ENCODE measurements at places on chromosomes 16 and 17.

GRCh38 chr16:67542464-67542863 lies 13.8 kb downstream of the RIPOR1 start:
- DNase-seq, result peak; percentile 24

- DNase-seq, result no peak
Observed at GRCh38 chr17:49930880-49931279, 38.1 kb upstream of the DLX4 start.

DNA sequence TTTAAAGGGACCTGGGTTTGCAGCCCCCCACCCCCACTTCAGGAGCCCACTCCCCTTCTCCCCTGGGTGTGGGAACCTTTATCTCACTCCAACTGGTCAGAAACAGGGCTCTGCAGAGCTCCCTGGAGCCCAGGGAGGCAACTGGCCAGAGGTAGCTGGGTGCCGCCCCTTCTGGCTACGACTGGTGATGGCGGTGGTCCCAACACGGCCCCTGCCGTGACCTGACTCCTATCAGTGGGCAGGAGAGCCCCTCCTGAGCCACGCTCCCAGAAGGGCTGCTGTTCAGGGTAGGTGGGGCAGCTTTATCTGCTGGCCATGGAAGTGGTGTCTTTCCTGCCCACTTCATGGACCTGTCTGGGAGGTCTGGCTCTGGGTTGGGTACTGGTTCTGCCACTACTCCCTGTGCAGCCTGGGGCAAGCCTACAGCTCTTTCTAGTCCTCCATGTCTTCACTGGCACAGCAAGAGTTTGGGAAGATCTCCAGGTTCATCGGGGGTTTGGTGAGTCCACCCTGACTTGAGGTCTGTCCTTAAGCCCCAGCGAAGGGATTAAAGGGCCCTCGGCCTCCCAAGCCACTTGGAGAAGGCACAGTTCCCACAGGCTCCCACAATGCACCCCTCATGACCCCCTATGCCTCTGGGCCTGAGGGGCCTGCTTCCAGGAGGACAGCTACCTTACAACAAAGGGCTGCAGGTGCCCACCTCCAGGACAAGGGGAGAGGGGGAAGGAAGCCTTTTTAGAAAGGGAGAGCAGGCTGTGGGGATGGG lies 5.5 kb upstream of the SREBF1 start:
- DNase-seq, result no peak

DNA sequence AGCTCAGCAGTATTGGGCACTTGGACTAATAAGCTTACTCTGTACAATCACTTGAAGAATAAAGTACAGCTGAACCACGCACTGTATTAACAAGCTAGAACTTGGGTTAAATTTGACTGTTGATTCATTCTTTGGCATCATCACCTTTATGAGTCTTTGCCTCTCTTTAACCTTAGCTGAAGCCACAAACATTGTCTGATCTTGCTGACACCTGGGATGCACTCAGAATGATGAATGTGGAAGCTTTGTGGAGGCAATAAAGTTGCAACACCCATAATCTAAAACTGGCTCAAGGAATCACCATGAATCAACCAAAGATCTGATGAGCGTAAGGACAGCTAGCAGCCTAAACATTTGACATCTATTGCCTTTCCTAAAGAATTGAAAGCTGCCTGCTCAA lies 590.6 kb upstream of the SOX9 start:
- no peak for DNase-seq

DNA sequence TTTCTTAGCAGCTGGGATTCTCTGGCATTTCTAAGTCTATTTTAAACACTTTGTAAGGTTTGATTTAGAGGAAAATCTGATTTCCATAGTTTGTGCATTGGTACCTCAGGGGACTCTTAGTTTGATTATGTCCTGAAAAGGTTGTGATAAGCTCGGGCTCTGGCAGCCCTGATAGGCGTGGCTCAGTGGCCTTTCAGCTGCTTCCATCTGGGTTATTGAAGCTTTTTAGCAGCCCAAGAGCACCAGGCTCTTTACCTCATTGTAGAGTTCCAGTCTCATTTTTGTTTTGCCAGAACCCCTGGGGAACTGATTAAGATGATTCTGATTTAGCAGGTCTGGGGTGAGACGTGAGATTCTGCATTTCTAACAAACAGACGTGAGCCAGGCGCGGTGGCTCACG lies 412.3 kb downstream of the XYLT1 start:
- DNase-seq, result no peak

GRCh38 chr17:33682599-33682998 lies 389.5 kb upstream of the ASIC2 start:
- DNase-seq, result no peak

- no peak for DNase-seq
Observed at GRCh38 chr16:75118943-75119539, 2.5 kb upstream of the LDHD start.

- DNase-seq, result no peak
Observed at GRCh38 chr17:37744633-37744927, 279 bp downstream of the HNF1B start.

Measured in HT-29 (cell line).